NCI-H1694 (cell line): ENCODE measurements at places on chromosomes 11 and 22.
A peak's percentile ranks its signal among the peaks of the same experiment; 100 is the strongest.

DNA sequence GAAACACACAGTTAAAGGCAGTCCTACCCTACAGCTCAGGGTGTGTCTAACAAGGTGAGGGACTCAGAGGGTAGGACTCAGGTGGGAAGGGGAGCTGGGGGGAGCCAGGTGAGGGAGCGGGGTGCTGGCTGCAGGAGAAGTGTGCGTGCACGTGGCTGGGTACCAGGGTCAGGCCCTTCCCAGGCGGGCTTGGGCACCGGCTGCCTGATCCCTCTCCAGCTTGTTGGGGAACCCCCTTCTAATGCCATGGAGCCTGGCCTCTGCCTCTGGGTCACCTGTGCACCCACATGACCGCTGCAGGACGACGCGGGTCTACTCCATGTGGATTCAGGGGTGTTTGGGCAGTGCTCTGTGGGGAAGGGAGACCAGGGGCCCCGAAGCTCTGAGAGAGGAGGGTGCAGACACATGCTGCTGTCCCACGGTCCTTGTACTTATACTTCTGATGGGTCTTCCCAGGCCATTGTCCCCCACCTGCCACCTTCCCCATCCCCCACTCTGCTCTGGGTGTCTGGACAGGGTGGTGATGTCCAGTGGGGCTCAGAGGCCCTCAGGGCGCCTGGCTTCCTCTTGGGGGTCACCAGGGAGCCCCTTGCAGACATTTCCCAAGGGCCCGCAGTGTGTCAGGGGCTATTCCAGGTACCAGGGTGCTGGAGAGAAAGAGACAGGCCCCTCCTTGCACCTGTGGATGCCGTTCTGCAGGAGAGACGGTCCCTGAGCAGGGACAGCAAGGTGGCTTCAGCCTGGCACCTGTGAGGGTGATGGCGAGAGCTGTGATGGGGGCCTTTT, 10.4 kb upstream of the MRGPRD start:
- no peak for DNase-seq

DNA sequence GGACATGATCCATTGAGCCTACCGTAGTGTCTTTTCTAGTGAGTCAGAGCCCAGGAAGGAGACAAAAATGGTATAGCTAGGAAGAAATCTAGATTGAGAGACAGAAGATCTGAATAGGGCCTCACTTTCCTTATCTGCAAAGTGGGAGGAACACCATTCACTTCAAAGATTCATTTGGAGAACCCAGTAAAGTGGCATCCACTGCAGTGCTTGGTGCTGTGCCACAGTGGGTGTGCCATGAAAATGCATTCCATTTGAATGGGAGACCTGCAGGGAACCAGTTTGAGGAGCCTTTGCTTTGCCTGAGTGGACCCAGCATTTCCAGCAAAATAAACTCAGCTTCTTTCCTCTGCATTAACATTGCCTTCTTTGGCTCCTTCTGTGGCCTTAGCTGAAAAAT, 470.5 kb upstream of the CADM1 start:
- DNase-seq: no peak

DNA sequence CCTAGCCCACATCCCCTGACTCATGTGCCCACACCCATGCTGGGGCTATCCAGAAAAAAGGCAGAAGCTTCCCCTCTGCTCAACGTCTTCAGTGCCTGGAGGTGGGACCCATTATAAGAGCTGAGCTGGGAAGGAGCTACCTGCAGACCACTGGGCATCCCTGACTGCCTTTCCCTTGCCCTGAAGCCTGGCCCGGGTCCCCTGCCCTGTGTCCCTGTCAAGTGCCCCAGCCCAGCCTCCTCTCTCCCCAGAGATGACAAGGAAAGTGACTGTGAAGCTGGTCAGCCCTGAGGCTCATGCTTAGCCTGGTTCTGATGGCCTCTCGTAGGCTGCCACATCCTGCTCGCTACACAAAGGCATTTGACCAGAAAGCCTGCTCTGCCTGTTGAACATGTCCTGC, 140.4 kb downstream of the PARVA start:
- no peak for DNase-seq

GRCh38 chr11:15589070-15589626, 474.4 kb downstream of the INSC start:
- DNase-seq: no peak

DNA sequence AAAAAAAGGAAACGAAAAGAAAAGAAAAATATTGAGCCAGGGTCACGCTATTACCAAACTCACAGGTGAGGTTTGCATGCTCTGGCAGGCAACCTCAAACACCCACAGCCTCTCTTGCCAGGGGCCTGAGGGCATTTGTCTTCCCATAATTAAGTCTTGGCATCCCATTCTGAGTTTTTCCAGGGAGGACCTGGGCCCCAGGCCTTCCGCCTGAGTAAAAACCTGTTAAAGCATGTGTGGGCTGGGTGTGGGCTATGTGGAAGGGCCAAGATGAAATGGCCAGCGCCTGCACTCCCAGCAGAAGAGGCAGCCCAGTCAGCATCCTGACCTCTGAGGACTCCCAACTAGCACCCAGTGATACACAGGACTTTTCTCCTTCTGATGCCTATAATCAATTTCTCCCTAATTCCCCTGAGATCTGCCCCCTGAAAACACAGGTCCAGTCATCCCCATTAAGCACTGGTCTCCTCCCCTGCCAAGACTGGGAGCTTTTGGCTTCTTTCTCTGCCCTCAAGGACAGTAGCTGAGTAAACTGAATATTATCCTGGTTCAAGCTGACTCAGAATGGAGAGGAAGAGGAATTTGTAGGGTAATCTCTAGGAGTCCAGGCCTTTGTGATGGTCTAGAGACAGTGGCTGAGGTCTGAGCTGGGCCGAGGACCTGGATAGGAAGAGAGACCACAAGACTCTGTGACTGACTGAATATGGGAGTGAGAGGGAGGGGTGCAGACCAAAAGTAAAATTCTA, 35.6 kb upstream of the ACER3 start:
- no peak for DNase-seq

DNA sequence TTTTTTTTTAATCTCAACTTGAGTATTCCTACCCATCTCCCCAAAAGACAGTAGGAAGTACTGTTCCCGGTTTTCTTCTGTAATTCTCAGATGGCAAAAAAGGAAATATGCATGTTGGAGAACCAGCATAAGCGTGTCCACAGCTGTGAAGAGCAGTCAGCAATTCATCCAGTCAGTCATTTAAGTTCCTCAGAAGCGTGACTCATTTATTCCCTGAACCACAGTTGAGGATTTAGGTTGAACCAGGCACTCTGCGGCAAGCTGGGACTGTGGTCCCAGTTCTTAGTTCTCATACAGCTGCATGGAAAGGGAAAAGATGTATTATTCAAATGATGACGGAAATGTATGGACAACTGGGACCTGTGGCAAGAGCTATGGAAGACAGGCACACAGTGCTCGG, 61.0 kb upstream of the MYO18B start:
- DNase-seq: no peak

DNA sequence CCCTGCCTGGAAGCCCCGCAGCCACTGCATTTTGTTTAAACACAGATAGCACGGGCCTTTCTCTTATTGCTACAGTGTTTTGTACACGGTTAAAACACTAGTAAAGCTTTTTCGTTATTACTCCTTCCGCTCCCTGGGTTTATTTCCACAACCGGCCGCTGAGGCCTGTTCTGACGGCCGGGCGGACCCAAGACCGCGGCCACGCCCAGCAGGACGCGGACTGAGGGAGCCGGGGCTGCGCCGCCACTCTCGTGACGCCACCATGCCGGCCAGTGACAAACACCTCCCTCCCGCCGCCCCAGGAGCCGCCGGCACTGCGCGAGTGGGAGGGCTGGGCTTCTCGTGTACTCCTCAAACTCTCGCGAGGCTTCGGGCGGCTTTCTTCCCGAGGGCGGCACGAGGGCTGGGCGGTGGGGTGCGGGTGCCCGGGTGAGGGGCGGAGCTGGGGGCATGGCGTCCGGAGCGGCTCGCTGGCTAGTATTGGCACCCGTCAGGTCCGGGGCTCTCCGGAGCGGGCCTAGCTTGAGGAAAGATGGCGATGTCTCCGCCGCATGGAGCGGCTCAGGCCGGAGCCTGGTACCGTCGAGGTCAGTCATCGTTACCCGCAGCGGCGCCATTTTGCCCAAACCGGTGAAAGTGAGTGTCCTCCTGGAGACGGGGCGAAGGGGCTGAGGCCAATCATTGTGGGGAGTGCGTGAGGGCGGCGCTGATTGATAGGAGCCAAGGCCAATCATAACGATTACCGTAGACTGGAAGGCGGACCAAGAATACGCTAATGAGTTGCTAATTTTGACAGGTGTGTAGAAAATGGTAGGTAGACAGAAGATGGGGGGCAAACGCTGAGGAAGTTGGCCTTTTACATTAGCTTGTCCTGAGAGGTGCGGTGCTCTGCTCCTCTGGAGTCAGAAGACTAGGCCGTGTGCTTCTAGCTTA, at the start of gene SMDT1:
TSS of gene SMDT1 (plus strand) at position 382 of the 933 bp plus-strand sequence. CDS start at position 451, 69 bp downstream.
- DNase-seq: peak; percentile 99

DNA sequence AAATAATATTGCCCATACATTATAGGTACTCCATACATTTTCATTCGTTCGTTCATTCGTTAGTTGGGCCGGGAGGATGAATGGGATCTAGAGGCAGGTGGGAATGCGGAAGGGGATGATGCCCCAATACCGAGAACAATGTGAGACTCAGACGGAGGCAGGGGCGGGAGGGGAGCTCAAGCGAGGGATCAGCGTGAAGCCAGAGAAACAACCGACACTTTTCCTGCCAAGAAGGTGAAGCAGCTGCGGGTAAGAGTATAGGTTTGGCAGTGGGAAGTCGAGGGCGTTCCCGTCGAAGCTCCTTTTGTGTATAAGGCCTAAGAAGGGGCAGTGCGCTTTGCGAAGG, 1.1 kb upstream of the ARHGEF17 start:
- no peak for DNase-seq

DNA sequence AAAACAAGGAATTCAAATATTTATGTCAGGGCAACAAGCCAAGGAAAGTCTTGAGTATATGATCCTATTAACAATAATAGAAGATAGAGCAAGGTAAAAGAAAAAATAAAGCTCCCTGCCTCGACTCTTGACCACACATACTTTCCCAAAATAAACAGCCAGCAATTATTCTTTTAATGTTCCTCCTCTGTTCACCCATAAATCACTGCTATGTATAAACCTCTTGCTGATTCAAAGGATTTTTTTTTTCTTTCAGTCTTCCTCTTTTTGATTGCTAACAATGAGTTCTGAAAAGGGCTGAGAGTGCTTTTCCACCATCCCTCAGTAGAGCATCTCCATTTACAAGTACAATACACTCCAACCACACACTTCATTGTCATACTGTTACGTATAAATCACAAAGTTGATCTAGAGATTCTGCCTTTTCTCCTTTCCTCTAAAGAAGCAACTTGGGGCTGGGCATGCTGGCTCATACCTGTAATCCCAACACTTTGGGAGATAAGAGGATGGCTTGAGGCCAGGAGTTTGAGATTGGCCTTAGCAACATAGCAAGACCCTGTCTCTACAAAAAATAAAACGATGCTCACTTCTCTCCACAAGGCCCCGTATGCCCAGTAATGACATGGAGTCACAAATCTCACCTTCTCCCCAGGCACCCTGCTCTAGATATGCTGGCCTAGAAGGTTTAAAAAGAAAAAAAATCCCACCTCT, 24.0 kb downstream of the RAB30 start:
- DNase-seq: no peak

DNA sequence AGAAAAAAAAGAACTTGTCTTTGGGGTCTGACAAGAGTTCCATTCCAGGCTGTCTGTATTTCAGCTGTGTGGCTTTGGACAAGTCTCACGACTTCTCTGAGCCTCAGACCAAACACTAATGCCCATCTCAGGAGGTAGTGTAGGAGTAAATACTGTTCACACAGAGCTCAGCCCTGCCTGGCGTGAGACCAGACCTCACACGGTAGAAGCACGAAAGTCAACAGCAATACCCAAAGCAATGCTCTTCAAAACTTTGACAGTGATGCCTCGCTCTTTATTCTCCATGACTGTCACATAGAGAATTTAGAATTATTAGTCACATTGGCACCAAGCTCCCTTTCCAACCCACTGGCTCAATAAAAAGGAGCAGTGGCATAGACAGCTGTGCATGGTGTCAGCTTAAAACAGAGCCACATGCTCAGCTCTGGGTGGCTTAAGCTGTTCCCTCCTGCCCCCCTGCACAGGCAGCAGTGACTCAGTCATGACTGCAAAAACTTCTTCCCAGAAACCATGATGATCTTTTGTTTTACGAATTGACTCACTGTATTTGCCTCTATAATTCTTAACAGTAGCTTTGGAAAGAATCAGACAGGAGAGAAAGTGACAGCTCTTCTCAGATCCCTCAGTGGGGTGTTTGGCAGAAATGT, 74.0 kb upstream of the PHF21B start:
- DNase-seq: peak; percentile 83

- no peak for DNase-seq
These were observed 866 bp downstream of the GP1BB start for GRCh38 chr22:19723983-19724827.

- DNase-seq: no peak
These were observed 1.3 kb upstream of the SLC25A45 start for GRCh38 chr11:65383778-65384177.

- DNase-seq: no peak
These were observed 312.8 kb downstream of the OPCML start for GRCh38 chr11:133219543-133219942.

DNA sequence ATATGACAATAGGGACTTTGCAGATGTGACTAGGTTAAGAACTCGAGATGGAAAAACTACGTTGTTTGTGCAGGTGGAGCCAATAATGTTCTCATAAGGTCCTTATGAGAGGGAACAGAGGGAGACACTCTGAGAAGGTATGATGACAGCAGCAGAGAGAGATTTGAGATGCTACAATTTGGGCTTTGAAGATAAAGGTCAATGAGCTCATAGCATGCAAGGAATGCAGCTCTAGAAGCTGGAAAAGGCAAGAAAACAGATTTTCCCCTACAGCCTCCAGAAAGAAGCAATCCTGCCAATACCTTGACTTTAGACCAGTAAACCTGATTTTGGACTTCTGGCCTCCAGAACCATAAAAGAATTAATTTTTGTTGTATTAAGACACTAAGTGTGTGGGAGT, 21.1 kb downstream of the FAM76B start:
- no peak for DNase-seq

- no peak for DNase-seq
These were observed 133.5 kb upstream of the ZBED5 start for GRCh38 chr11:10991393-10991792.

DNA sequence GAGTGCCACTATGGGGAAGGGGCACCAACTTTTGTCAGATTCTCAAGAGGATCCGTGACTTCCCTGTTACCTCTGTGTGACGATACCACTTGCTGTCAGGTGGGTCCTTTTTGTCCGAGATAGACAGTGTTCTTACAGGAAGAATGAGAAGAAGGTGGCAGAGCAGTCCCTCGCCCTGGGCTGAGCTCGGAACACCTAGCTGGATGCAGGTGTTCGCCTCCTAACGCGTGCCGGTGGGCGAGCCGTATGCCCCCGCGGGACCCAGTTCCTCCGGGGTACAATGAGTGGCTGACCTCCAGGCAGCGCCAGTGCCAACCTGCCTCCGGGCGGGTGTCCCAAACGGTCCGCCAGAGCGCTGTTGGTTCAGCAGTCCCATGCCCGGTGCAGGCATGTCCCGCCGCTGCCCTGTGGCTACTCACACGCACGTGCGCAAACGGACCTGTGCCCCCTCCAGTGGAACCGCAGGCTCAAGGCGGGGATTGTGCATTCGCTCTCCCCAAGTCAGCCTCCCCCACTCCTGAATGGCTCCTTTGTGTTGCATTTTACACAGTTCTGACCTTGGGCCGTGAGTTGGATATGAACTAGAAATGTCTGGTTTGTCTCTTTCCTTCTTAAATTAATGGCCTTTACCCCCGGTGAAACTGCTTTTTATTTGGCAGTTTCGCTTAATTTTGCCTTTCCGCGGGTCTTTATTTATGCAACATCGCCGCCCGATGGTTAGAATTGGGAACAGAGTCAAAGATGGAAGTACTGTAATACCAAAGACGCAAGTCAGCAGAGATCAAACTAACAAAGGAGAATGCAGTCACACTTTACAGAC, 1.1 kb upstream of the ABTB2 start:
- DNase-seq: peak; percentile 57
